Omental fat pad (tissue), 4 donors: ENCODE measurements at places on chromosomes 12 and 14.

DNA sequence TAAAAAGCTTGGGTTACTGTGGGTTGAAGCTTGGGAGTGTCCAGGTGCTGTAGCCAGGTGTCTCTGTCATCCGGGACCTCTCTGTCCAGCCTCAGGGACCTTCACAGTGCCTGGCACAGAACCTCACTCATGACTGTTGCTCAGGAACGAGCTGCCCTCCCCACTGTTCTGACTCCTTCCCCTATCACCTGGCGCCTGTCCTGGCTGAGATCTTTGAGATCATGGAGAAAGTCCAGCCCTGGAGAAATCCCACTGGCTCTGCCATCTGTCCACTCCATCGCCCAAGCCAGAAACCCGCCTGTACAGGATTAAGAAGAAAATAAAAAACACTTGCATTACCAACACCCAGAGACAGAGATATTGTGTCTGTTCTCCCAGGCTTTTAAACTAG is 53.5 kb downstream of the DGLUCY start:
- no peak for DNase-seq

DNA sequence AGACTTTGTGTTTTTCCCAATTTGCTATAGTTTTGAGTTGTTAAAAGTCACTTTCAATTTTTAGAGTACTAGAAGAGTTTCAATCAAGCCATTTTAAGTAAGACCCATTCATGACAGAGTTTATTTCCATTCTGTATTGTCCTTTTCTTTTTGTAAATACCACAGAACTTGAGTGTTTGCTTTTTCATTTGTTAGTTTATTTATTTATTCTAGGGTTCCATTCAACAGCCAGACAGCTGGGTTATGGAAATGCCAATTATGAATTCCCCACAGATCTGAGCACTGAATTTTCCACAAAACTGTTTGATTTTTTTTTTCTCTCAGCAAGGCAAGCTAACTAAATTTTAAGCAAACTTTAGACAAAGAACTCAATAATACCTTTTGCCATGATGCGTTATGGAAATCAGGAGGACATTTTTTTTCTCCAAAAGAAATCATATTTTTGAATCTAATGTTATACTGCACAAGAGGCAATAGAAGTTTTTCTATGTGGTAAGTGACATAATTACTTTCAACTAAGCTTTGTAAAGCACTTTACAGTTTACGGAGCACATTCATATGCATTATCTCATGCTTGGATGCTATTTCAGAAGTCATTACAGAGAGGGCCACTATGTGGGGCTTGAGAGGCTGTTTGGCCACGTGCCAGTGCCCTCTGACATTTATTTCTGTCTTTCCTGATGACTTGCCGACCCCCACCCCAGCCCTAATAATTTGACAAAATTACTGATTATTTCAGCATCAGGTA is 181.5 kb downstream of the VRK1 start:
- DNase-seq: no peak

DNA sequence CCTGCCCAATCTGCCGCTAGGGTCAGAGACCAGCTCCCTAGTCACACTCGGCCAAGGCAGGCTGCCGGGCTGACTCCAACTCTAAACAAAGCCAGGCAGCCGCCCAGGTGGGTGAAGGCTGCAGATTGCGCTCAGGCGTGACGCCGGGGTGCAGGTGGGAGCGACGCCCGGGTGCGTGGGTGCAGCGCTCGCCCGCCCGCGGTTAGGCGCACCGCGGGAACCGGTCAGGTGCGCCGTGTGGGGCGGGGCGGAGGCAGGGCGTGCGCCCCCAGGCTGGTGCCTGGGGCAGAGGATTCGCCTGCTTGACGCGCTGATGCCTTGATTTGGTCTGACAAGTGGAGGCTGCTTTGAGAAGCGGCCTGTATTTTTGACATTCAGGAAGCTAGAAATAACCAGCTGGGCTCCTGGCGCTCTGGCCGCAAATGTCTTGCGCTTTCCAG is 126.7 kb upstream of the HIF1A start:
- DNase-seq: no peak

GRCh38 chr12:80017261-80017870 is 82.0 kb upstream of the OTOGL start:
- no peak for DNase-seq

DNA sequence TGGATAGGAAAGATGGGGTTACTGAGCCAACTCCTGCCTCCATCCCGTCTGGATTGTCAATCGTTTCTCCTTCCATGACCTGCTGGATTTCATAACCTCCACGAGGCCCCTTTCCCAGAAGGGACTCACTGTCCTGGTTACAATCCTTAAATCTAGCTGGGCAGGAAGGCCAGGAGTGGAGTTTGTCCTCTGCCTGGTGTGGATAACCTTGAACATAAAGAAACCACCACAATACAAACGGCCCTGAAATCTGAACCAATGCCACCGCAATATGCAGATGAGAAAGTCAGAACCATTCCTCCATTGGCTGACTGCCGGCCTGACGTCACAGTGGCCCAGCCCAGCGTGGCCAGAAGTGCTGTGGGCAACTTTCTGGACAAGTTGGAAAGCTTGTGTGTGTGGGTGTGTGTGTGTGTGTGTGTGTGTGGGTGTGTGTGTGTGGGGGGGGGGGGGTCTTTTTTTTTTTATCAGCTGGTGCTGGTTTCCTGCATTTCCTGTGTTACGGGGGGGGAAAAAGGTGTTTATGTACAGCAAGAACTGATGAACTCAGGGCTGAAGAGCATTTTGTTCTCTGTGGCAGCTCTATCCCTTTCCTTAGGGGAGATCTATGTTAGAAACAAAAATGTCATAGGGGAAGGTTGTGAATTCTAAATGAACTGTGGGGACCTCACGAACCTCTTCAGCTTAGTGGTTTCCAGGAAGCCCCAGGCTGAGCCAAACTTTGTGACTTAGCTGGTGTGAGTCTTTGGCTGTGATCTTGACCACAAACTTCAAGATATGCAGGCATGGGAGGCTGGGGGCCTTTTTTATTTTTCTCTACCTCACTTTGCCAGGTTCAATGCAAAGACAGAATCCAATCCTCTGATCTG is 81.6 kb upstream of the MED13L start:
- peak; percentile 81 for DNase-seq

DNA sequence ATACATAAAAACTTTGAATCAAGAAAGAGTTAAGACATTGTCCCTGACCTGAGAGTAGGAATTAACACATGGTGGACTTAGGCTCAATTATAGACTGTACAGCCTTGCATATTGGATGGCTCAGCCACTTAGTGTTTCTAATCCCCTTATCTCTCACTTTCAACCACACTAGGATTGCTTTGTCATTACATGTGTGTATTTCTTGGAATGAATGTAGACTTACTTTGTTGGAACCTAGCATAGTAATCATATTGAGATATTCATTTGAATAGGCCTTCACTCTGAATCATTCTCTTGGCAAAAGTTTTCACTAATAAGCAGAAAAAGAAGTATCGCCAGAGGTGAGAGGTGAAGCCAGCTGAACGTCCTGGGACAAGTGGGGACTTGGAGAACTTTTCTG is 1973.9 kb upstream of the FLRT2 start:
- no peak for DNase-seq

GRCh38 chr12:99261256-99261655 is 386.3 kb upstream of the GARIN6 start:
- no peak for DNase-seq

GRCh38 chr12:120229071-120229486 is 28.2 kb upstream of the RPLP0 start:
- DNase-seq: no peak

DNA sequence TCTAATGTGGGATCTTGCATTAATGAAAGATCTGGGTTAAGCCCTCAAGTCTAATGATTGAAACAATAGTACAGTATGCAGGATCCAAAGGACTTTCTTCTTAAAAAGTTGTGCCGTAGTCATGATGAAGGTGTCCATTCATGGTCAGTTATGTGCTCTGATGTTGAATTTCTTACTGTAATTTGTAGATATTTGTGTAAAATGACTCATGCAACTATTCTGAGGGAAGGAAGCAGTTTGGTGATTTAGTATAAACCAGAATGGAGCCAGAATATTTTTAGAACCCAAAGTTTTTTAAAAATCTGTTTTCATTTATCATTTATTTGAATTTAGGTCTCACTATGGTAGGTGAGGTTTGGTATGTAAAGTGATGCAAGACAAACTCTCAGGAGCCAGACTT is 151.2 kb downstream of the AKAP6 start:
- DNase-seq: no peak

- no peak for DNase-seq
Observed at GRCh38 chr12:94261119-94261518, 112.7 kb downstream of the PLXNC1 start.

GRCh38 chr12:122880155-122880667 is 15.7 kb downstream of the VPS37B start:
- DNase-seq: no peak

GRCh38 chr14:67982711-67983608 is 163.4 kb downstream of the RAD51B start:
- DNase-seq: no peak

GRCh38 chr12:46409342-46409741 is 36.8 kb upstream of the SLC38A2 start:
- DNase-seq: no peak

DNA sequence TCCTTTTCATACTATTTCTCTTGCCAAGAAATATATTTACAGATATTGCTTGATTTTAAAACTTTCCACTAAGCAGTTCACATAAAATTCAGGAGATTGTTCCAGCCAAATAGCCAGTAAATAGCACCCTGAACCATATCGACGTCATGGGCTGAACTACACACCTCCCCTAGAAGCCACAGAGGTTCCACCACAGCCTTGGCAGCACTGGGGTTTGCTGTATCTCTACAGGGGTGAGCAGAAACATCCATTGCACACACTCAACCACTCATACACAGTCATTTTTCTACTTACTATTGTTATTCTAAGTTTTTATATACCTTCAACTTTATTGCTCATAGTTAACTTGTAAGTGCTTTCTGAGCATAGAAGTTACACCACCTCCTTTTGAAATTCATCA is 8.1 kb upstream of the EIF2S3B start:
- no peak for DNase-seq

DNA sequence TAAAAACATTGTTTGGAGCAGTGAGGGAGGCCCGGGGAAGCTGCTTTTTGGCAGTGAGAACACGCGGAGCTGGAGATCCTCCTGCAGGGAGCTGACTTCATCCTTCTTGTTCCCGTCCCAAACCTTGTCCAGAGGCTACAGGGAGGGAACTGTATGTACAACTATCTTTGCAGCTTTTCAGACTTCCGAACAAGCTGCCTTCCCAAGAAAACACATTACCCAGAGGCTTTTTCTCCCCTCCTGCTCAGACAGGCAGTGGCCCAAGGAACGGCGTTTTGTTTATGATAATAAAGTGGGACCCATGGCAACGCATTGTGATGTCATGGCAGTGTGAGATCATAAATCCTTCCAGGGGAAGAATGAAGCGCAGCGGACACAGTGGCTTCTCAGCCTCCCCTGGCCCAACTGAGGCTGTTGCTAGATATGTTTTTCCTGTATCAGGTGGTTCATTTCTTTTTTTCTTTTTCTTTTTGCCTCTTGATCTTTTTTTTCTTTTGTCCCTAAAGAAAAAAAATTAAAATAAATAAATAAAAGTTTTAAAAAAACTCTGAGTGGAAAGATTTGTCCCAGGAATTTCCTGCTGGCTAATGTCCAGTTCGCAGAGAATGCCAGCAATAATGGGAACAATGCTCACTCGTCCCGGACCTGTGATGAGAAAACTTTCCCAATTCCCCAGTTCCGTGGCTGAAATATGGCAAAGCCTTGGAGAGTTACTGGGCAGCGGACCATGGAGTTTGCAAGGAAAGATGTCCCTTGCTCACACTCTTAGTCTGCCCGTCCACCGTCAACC is 103.4 kb upstream of the MAP1LC3B2 start:
- DNase-seq: peak; percentile 73

- DNase-seq: no peak
Observed at GRCh38 chr14:104519721-104520120, 59.8 kb upstream of the C14orf180 start.

DNA sequence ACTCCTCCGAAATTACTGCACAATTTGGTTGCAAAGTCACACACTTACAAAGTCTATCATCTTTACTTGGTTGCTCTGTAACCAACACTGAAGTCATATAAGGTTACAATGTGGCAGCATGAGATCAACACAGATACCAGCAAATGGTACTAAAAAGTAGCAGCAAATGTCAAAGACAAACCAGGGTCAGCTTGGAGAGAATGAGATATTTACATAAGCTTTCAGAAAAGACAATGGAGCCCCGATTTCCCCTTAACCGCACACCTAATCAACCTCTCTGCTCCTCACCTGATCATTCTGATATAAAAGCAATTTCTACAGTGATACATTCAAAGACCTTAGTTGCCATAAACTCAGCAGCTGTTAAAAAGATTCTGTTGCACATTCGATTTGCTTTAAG is 76.4 kb upstream of the FOXN3 start:
- DNase-seq: no peak

- DNase-seq: no peak
Observed at GRCh38 chr12:143964-144649, 69.8 kb downstream of the SLC6A12 start.

DNA sequence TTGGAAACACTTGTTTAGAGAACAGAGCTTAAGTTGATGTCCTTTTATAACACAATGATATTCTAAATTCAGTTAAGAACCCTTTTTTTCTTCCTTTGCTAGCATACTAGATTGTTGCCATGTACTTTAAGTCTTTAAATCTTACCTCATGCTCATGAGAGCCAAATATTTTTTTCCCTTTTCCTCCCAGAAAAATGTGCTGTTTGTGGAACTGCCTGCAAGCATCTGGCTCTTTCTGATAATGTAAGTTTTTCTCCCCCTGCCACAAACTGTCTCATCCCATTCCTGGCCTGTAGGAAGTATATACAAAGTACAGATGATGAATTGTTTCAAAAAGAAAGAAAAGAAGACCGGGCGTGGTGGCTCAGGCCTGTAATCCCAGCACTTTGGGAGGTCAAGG is 5.3 kb downstream of the RNF212B start:
- DNase-seq: no peak

GRCh38 chr12:3753544-3754284 is 805 bp upstream of the CRACR2A start:
- no peak for DNase-seq

- DNase-seq: no peak
Observed at GRCh38 chr12:41697161-41697560, 447.5 kb downstream of the GXYLT1 start.

- DNase-seq: no peak
Observed at GRCh38 chr12:52082988-52083637, 3.6 kb downstream of the SMIM41 start.

DNA sequence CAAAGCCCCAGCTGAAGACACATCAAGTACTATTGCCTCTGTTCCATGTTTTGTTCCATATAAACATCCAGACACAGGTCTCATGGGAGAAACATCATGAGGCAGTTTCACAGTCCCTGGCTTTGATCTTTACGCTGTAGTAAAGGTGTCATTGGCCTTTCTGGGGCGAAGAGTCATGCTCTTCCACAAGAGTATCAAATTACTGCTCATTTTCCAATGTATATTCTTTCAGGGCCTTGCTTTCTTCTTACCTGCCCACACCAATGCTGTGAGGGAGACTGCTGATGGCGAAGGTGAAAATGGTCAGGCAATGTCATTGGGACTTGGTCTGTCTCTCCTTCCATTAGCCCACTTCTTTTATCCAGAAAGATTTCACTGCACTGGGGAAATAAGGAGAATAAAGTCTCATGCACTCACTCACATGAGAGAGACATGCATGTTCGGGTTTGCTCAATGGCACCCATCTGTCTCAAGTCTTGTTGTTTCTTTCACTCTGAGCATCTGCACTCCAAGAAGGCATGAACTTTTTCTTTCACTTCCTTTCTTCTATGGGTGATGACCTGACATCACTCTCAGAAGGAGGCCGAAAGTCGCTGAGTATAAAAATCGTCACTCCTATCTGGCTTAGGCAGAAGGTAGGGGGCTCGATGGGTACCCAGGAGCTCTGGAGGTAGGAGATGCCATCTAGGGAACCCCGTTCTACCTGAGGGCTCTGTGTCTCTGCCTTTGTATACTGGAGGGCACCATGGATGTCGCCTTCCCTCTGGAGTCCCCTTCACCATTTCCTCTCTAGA is 1.3 kb upstream of the JDP2 start:
- DNase-seq: no peak
